ENCODE measurements at places on chromosomes 2 and 18. TPM values are rescaled to one million over a fixed set of nuclear protein-coding genes. Genes with fewer than 3 reads are reported as not detected.

Gene IL36RN
- total RNA-seq: not detected

DNA sequence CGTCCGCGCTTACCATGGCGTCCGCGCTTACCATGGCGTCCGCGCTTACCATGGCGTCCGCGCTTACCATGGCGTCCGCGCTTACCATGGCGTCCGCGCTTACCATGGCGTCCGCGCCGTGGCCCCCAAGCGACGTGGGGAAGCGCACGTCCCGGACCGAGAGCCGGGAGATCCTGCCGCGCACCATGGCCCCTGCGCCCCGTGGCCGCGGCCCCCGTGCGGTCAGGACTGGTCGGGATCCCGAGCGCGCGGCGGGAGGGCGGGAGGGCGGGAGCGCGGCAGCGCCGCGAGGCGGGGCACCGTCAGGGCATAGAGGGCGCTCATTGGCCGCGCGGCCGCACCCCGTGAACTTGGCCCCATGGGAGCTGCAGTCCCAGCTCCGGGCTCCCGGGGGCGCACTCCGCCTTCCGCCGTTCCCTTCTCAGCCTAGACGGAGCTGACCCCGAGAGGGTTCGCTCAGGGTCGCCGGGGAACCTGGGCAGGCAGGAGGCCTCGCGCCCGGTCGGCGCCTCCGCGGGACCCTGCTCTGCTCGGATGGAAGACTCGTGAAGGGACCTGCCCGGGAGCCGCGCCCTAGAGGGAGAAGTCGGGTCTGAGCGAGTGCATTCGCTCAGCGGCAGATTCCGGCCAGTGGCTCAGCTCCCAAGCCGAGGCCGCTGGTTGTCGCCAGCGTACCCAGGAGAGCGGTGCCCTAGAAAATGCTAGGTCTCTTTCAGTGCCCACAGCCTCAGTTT, at the start of gene ENOSF1:
ENOSF1 (minus strand) TSS at position 230 of the 734 bp plus-strand sequence; CDS start at position 187, 43 bp downstream.
- DNase-seq: peak; percentile 67

- peak; percentile 65 for DNase-seq
Observed at GRCh38 chr2:28080911-28081310, 190.4 kb downstream of the BABAM2 start.

- DNase-seq: no peak
Observed at GRCh38 chr2:7077660-7078267, 160.6 kb downstream of the RNF144A start.

All from SJSA1 (cell line).